Aorta (tissue), 5 donors: ENCODE measurements at places on chromosomes 5 and 9. TPM values are rescaled to one million over a fixed set of nuclear protein-coding genes. Genes with fewer than 3 reads are reported as not detected.
A peak's percentile ranks its signal among the peaks of the same experiment; 100 is the strongest.

DNA sequence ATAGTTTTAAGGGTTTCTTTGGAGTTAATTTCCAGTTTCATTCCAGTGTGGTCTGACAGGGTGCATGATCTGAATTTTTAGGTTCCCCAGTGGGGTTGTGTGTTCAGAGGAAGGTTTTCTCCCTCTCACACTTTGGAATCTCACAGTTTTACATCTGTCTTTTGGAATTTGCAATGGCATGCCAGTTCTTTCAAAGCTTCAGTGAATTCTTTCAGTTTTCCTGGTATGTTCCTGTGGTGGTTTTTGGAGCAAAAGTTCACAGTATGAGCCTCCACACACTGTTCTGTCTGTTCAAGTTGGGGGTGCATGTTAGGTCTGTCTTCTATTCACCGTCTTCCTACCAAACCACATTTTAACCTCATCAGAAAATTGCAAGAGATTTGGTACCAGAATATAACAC is 624.2 kb downstream of the KCTD16 start:
- DNase-seq = no peak
- no peak overlapping the region for H3K27ac ChIP-seq
- no peaks in the 10 kb centered on the region for H3K4me1 ChIP-seq
- H3K36me3 ChIP-seq = no peaks in the 10 kb centered on the region
- H3K27me3 ChIP-seq = no peaks in the 10 kb centered on the region

DNA sequence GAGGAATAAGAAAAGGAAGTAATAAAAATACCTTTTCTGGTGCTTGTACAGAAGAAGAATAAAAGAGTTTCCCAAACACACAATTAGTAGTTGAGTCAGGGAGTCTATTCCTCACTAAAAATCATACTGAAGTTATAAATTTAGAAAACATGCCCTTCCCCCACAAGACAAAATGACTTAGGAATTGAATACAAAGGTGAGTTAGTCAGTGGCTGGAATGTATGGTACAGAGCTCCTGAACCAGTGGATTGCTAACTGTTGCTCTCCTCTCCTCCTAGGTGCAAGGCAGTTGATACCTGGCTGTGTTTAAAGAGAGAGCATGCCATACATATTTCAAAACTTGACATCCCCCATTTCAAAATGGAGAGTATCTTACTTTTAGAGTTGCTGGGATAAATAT is 1.9 kb downstream of the GDA start:
- H3K27ac ChIP-seq = no peak overlapping the region
- H3K27me3 ChIP-seq = peaks cover 3% of the 10 kb centered on the region
- DNase-seq = no peak

Gene TOR1B
- total RNA-seq = 24.3 TPM

GRCh38 chr9:20640331-20641187 is 18.3 kb upstream of the MLLT3 start:
- H3K27ac ChIP-seq = no peak overlapping the region
- peak; percentile 64 for DNase-seq
- no peak overlapping the region for H3K4me3 ChIP-seq
- no peaks in the 10 kb centered on the region for H3K4me1 ChIP-seq

DNA sequence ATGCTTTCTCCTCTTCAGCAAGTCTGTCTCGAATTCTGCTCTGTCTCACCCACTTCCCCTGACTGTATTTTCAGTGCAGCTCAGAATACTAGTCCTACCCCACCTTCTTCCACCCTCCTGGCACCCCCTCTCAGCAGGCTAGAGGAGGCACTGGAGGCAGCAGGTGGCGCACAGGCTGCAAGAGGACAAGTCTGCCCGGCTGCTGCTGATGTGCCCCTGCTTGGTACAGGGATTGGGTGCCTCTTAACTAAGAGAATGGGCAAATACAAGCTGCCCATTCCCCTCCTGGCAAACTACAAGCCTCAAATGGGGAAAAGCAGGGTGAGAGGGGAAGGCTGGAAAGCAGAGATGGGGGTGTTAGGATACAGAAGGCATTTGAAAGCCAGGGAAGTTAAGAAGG is 5.1 kb downstream of the TLN1 start:
- H3K4me1 ChIP-seq = no peaks in the 10 kb centered on the region
- peak overlapping the region; percentile 92 for H3K27ac ChIP-seq
- H3K4me3 ChIP-seq = no peak overlapping the region
- H3K27me3 ChIP-seq = no peaks in the 10 kb centered on the region
- peak; percentile 81 for DNase-seq

DNA sequence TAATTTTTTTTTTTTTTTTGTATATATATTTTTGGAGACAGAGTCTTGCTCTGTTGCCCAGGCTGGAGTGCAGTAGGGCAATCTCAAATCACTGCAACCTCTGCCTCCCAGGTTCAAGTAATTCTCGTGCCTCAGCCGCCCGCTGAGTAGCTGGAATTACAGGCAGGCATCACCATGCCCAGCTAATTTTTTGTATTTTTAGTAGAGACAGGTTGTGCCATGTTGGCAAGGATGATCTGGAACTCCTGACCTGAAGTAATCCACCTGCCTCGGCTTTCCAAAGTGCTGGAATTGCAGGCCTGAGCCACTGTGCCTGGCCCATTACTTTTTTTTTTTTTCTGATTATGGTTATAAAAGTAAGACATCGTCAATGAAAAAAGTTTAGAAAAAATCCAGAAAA is 84.0 kb upstream of the LMNB1 start:
- H3K27me3 ChIP-seq = no peaks in the 10 kb centered on the region
- H3K4me3 ChIP-seq = no peak overlapping the region
- H3K36me3 ChIP-seq = no peaks in the 10 kb centered on the region
- H3K27ac ChIP-seq = no peak overlapping the region

GRCh38 chr9:80957801-80958200 is 731.5 kb downstream of the TLE1 start:
- no peaks in the 10 kb centered on the region for H3K4me1 ChIP-seq
- no peaks in the 10 kb centered on the region for H3K27me3 ChIP-seq
- H3K4me3 ChIP-seq = no peak overlapping the region
- H3K27ac ChIP-seq = no peak overlapping the region
- H3K36me3 ChIP-seq = no peaks in the 10 kb centered on the region

DNA sequence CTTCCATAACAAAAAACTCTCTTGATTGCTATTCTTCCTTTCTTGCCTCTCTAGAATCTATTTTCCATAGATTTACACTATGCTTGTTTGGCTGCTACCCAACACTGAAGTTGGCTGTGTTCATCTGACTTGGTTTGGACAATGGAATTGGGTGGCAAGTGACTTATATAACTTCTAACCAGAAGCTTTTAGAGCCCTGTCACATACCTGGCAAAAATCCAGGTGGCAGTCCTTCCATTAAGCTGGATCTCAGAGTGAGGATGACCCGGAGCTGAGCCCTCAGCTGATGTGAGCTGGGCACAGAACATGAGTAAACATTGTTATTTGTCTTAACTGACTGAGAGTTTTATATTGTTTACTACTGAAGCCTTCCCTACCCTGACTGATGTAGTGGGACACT is 225.7 kb downstream of the TLR4 start:
- no peaks in the 10 kb centered on the region for H3K36me3 ChIP-seq
- no peak overlapping the region for H3K27ac ChIP-seq
- H3K4me3 ChIP-seq = no peak overlapping the region
- H3K4me1 ChIP-seq = no peaks in the 10 kb centered on the region
- H3K27me3 ChIP-seq = peaks cover 3% of the 10 kb centered on the region
- no peak for DNase-seq

DNA sequence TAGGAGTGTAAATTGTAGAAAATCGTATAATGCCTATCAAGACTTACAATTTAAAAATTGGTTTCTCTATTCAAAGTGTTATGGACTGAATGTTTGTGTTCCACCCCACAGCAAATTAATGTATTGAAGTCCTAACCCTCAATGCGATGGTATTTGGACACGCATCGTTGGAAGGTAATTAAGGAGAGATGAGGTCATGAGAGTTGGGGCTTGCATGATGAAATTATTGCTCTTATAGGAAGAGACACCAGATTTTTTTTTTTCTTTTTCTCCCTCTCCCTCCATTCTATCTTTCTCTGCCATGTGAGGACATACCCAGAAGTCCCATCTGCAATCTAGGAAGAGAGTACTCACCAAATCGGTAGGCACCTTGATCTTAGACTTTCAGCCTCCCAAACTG is 189.2 kb downstream of the MAN2A1 start:
- no peak overlapping the region for H3K4me3 ChIP-seq
- H3K36me3 ChIP-seq = no peaks in the 10 kb centered on the region
- no peaks in the 10 kb centered on the region for H3K27me3 ChIP-seq
- H3K27ac ChIP-seq = no peak overlapping the region
- DNase-seq = no peak

DNA sequence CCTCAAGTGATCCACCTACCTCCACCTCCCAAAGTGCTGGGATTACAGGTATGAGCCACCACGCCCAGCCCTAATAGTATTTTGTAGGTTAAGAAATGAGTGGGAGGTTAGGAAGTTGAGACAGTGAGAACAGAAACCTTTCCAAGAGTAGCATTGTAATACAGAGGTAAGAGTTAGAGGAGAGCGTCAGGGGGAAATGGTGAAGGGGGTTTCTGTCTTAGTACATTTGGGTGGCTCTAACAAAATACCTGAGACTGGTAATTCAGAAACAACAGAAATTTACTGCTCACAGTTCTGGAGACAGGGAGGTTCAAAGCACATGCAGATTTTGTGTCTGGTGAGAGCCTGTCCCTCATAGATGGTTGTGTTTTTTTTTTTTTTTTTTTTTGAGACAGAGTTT is 18.8 kb downstream of the SMIM3 start:
- H3K36me3 ChIP-seq = peaks cover 9% of the 10 kb centered on the region
- no peaks in the 10 kb centered on the region for H3K27me3 ChIP-seq
- no peak overlapping the region for H3K27ac ChIP-seq
- H3K4me1 ChIP-seq = no peaks in the 10 kb centered on the region
- H3K4me3 ChIP-seq = no peak overlapping the region
- DNase-seq = no peak

DNA sequence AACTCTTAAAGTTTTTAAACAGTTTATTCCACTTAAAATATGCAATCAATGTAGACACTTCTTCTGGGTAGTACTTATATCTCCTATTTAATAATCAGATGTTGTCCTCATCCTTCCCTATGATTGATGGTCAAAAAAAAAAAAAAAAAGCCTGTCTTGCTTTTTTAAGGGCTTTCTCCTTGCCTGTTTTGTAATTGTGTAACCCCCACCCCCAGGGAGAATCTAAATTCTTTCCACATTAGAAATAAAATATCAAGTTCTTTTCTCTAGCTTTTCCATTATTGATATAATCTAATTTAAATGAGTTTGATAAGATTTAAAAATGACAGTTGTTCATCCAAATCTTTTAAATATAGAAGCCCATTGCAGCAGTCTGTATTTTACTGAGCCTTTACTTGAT is 119.7 kb downstream of the CHSY3 start:
- H3K4me3 ChIP-seq = no peak overlapping the region
- H3K36me3 ChIP-seq = no peaks in the 10 kb centered on the region
- no peaks in the 10 kb centered on the region for H3K4me1 ChIP-seq
- no peak for DNase-seq

Gene ANKRD18B
- total RNA-seq = not detected

GRCh38 chr9:35675732-35676392 is 2.1 kb downstream of the CA9 start:
- no peaks in the 10 kb centered on the region for H3K4me1 ChIP-seq
- no peaks in the 10 kb centered on the region for H3K27me3 ChIP-seq
- peak; percentile 62 for DNase-seq
- H3K36me3 ChIP-seq = no peaks in the 10 kb centered on the region
- no peak overlapping the region for H3K27ac ChIP-seq

Gene CMYA5
- total RNA-seq = 1.0 TPM

- no peak overlapping the region for H3K27ac ChIP-seq
- no peaks in the 10 kb centered on the region for H3K27me3 ChIP-seq
- no peak overlapping the region for H3K4me3 ChIP-seq
- H3K4me1 ChIP-seq = no peaks in the 10 kb centered on the region
- no peaks in the 10 kb centered on the region for H3K36me3 ChIP-seq
These were observed 188.0 kb downstream of the ELAVL2 start for GRCh38 chr9:23638011-23638410.

Gene CLPTM1L
- 66.0 TPM for total RNA-seq

- H3K4me3 ChIP-seq = no peak overlapping the region
- no peaks in the 10 kb centered on the region for H3K36me3 ChIP-seq
These were observed 15.1 kb downstream of the PDE8B start for GRCh38 chr5:77225531-77225930.

- H3K27ac ChIP-seq = peak overlapping the region; percentile 89
- H3K36me3 ChIP-seq = no peaks in the 10 kb centered on the region
- H3K4me3 ChIP-seq = no peak overlapping the region
- peaks cover 18% of the 10 kb centered on the region for H3K4me1 ChIP-seq
These were observed 26.7 kb downstream of the EBF1 start for GRCh38 chr5:159073026-159073425.

- H3K4me3 ChIP-seq = no peak overlapping the region
- no peaks in the 10 kb centered on the region for H3K36me3 ChIP-seq
- H3K27ac ChIP-seq = no peak overlapping the region
- no peaks in the 10 kb centered on the region for H3K27me3 ChIP-seq
These were observed 23.4 kb upstream of the ORM1 start for GRCh38 chr9:114299286-114300152.

Gene ANGPTL2
- 44.8 TPM for total RNA-seq

Gene SLC1A3
- total RNA-seq = 12.4 TPM

Gene SLC45A2
- 0.54 TPM for total RNA-seq

DNA sequence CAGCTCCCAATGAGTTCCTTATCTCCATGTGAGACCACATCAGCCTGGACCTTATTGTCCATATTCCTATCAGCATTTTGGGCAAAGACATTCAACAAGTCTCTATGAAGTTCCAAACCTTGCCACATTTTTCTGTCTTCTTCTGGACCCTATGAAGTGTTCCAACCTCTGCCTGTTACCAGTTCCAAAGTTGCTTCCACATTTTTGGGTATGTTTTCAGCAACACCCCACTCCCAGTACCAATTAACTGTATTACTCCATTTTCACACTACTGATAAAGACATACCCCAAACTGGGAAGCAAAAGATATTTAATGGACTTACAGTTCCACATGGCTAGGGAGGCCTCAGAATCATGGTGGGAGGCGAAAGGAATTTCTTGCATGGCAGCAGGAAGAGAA is 548.5 kb downstream of the CHSY3 start:
- H3K4me3 ChIP-seq = no peak overlapping the region
- no peaks in the 10 kb centered on the region for H3K36me3 ChIP-seq
- H3K27me3 ChIP-seq = no peaks in the 10 kb centered on the region
- no peak for DNase-seq

DNA sequence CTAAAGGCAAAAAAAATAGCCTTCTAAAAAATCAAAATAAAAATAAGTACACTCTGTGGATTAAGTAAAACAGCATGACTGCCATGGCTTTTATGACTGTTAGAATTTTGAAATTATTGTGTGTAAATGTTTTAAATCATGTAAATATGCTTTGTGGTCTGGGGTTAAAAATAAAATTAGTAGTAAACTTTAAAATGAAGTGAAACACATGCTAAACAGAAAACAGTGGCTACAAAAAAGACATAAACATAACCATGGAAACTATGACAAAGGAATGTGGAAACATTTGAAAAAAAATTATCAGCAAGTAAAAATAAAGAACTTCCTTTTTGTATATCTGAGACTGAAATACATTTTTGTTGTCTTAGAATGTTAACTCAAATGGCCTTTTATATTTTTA is 134.5 kb upstream of the SPEF2 start:
- H3K36me3 ChIP-seq = no peaks in the 10 kb centered on the region
- peaks cover 4% of the 10 kb centered on the region for H3K4me1 ChIP-seq
- H3K27ac ChIP-seq = no peak overlapping the region
